ENCODE measurements at places on chromosomes 6 and 20. TPM values are rescaled to one million over a fixed set of nuclear protein-coding genes. Genes with fewer than 3 reads are reported as not detected.

LAMA4 gene
- 1.8 TPM for total RNA-seq

PNLDC1 gene
- total RNA-seq: not detected

VWA7 gene
- not detected for total RNA-seq

COL21A1 gene
- total RNA-seq: 12.6 TPM

RIPOR2 gene
- total RNA-seq: 4.5 TPM

CYP39A1 gene
- total RNA-seq: 2.1 TPM

RSPH4A gene
- 0.05 TPM for total RNA-seq

ULBP2 gene
- total RNA-seq: 12.2 TPM

GRCh38 chr6:44622555-44622954 lies 235.0 kb downstream of the CDC5L start:
- DNase-seq: no peak

DNA sequence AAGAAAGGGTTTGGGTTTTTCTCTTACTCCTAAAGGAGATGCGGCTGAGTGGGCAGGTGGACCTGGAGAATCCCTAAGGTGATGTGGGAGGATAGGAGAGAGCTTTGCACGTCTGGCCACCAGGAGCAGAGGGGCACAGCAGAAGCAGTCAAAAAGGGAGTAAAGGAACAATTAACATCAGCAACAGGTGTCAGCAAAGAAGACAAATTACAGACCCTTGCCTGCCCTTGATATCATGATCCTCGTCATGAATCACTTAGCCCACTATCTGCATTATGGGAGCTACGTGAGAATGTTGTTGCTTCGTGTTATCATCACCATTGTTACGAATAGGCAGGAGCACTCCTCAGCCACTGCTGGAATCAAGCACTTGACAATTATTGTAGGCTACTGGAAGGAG lies 25.5 kb upstream of the ARG1 start:
- no peak for DNase-seq

- peak; percentile 77 for DNase-seq
Observed at GRCh38 chr6:42367353-42368011, 84.2 kb downstream of the TRERF1 start.

DNA sequence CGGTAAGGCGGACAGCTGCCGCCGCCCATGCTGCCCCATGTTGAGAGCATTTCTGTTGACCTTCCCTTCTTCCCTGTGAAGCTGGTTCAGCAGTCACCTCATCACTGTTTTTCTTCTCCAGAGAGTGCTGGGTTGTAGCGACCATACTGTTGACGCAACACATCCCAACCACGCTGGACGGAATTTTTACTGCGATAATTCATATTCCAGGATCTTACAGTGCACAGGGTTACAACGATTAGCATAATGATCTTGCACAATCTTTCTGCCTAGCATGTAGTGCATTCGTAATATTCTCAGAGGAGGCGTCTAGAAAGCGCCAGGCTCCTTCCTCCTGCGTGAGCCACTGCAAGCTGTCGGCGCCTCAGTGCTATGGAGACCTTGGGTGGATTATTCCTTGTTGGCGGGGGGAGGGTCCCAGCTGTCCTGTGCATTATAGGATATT lies 137.0 kb downstream of the MTHFD1L start:
- DNase-seq: no peak

DNA sequence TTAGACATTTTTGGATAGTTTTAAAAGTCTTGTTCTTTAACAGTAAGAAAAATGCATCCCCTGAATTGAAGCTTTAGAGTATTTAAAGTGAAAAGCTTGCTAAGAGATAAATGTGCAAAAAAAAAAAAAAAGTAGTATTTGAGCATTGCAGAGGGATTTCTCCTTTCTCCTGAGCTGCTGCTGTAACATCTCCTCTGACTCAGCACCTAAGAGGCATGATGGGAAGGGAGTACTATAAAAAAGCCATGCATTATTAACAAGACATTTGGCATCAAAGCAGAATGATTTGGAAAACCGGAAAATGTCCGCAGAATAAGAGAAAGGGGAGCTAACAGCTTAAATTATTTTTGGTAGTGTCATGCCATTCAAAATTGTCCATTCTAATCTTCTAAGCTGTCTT lies 27.9 kb downstream of the B4GALT5 start:
- no peak for DNase-seq

DNA sequence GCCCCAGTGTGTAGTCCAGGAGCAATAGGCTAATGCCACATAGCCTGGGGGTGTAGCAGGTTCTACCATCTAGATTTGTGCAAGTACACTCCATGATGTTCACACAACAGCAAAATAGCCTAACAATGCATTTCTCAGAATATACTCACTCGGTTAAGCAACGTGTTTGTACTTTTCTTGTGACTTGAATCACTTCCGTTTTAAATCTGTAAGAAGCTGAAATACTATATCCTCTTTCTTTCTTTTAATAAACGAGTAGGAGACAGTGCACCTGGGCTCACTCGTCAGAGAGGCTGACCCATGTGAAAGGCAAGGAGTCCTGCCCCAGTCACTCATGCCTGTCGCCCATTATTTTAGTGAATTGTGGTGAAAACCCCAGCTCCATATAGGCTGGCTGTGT lies 201.6 kb downstream of the FOXA2 start:
- no peak for DNase-seq

GRCh38 chr6:158016571-158017383 lies 35.1 kb downstream of the SYNJ2 start:
- DNase-seq: no peak

DNA sequence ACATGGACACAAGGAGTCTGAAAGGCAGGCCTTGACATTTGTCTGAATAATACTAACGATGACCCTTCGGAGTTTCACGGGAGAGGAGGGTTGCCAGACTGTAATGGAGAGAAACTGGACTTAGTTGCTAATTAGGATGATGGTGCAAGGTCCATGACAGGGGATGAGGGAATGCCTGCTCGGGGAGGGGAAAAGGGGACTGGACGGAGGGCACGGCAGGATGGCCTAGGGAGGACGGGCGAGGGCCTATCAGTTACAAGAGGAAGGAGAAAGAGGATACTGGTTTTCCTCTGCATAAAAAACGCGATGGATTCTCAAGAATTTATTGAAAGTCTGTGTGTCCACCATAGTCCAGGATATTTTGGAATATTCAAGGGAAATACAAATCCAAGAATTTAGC lies 42.7 kb downstream of the IRAK1BP1 start:
- DNase-seq: no peak

DNA sequence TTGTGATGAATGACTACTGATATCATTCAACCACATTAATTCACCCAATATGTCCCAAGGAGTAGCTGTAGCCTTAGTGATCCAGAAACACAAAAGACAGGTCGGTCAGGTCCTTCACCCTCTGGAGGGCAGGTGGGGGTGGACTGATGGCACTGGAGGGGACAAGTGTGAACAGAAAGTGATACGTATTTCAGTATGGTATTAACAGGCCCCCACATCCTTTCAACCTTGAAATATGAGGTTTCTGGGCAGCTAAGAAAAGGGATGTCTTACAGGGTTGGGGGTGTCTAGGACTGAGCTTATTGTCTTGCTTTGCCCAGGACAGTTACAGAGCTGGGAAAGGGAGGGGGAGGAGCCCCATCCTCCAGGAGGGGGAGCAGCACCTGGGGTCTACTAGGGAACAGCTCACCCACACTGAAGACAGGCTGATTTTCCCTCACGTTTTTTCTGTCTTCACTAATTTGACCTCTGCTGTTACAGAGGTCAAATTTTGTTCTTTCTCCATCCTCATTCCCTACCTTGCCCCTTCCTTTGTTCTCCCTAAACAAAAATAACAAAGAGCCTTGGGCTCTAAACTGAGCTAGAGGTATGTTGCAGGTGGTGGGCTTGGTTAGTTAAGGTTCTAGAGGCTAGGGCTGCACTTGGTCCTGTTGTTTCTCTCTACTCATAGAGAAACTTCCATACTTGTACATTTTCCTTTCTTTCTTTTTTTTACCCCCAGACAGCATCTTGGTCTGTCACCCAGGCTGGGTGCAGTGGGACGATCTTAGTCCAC lies 38.0 kb upstream of the EEF1A1 start:
- DNase-seq: no peak

DNA sequence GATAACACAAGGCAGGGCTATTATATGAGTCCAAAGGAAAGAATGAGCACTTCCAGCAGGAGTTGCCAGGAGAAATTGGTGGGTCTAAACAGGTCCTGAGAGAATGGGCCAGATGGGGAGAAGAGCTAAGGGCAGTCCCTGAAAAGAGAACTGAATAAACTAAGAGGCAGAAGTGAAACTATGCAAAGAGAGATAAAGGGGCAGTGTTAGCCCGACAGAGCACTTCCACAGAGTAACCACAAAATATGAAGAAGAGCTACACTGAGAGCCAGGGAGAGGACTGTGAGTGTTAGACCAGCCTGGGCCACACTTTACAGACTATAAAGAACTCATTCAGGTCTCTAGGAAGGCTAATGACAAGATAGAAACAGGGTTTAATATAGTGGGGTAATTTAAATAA lies 43.8 kb downstream of the RALGAPA2 start:
- DNase-seq: no peak

GRCh38 chr6:152094992-152095592 lies 287.6 kb downstream of the ESR1 start:
- peak; percentile 92 for DNase-seq

- no peak for DNase-seq
Observed at GRCh38 chr20:60600036-60600435, 641.8 kb downstream of the CDH26 start.

DNA sequence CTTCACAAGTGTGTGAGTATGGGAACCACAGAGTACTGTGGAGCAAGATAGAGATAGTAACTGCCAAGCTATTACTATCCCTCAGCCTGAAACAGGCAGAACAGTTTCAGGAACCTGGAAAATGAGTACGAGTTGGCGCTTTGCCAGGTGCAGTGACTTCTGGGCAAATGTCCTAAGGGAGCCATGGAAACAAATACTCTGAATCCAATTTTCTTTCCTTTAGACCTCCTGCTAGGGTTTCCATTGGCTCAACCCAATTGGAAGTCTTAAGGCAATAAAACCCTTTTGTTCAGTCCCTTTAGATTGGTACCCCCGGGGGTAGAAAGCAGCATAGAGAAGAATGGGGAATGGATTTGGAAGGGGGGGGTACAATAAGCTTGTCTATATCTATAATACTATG lies 205.0 kb upstream of the EPHA7 start:
- no peak for DNase-seq

DNA sequence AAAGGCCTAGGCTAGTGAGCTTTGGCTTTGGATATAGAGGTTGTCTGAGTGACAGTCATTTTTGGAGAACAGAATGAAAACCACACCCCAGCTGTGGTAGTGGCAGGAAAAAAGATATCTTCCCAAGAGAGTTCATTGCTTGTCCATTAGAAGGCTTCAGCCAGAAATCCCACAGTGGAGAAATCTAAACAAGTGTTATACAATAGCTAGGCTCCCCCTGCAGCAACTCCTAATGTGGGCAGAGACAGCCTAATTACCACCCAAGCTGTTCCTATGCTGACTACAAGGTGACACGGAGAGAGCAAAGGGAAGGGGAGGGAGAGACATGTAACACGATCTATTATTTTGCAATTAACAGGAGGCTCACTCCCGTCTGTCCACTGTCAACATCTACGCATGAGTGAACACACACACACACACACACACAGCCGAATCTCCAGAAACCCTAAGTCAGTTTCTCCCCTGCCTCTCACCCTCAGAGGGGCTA lies 147.5 kb upstream of the TCF21 start:
- peak; percentile 63 for DNase-seq

GRCh38 chr20:51767867-51768758 lies at the start of gene ATP9A:
Gene ATP9A (minus strand): TSS chr20:51768390. CDS start chr20:51768369, 21 bp downstream.
- DNase-seq: no peak

All from SJSA1 (cell line).